ENCODE measurements at places on chromosomes 16 and 17. TPM values are rescaled to one million over a fixed set of nuclear protein-coding genes. Genes with fewer than 3 reads are reported as not detected.

The CTNS gene
- total RNA-seq: 9.6 TPM

The SLFN12 gene
- 18.6 TPM for total RNA-seq

The LYRM9 gene
- 9.3 TPM for total RNA-seq

The ABCA9 gene
- 1.2 TPM for total RNA-seq

The ADAMTS18 gene
- total RNA-seq: not detected

The TBC1D3K gene
- total RNA-seq: not detected

GRCh38 chr16:66289051-66289680, 77.3 kb upstream of the CDH5 start:
- H3K4me1 ChIP-seq: no peaks in the 10 kb centered on the region
- no peak overlapping the region for H3K4me3 ChIP-seq
- H3K27me3 ChIP-seq: no peaks in the 10 kb centered on the region
- H3K27ac ChIP-seq: no peak overlapping the region

DNA sequence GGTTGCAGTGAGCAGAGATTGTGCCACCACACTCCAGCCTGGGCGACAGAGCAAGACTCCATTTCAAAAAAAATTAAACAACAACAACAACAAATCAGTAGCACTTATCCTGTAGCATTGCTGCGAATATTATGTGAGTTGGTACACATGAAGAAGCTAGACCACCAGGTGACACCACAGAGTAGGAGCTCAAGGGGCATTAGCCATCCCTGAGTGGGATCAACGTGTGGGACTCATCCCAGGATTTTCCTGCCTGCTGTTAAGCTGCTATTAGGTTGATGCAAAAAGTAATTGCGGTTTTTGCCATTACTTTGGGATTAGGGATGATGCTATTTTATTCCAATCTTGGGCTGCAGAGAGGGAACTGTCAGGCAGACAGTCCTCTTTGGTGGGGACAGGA, 47.2 kb downstream of the OTOA start:
- no peaks in the 10 kb centered on the region for H3K4me1 ChIP-seq
- no peak overlapping the region for H3K27ac ChIP-seq
- H3K4me3 ChIP-seq: no peak overlapping the region
- DNase-seq: no peak
- H3K36me3 ChIP-seq: no peaks in the 10 kb centered on the region

DNA sequence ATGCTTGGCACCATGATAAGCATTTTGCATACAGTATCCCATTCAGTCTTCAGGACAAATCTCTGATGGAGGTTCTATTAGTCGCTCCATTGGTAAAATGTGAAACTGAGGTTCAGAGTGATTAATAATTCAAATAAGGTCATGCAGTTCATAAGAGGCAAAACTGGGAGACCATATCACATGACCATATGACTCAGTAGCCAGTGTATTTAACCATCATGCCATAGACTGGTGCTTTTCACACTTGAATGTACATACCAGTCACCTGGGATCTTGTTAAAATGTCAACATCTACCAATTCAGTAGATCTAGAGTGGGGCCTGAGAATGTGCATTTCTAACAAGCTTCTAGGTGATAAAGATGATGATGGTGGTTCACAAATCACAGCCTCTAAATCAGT, 4.3 kb downstream of the ACSM3 start:
- H3K36me3 ChIP-seq: no peaks in the 10 kb centered on the region
- H3K27ac ChIP-seq: no peak overlapping the region
- no peak for DNase-seq

GRCh38 chr17:14359163-14360020, 58.5 kb downstream of the HS3ST3B1 start:
- H3K4me3 ChIP-seq: no peak overlapping the region
- H3K36me3 ChIP-seq: no peaks in the 10 kb centered on the region
- DNase-seq: peak; percentile 72
- H3K27me3 ChIP-seq: peaks cover 3% of the 10 kb centered on the region
- H3K4me1 ChIP-seq: peaks cover 25% of the 10 kb centered on the region

GRCh38 chr16:2764718-2765117, 12.3 kb downstream of the SRRM2 start:
- no peak for DNase-seq
- no peak overlapping the region for H3K27ac ChIP-seq
- H3K27me3 ChIP-seq: no peaks in the 10 kb centered on the region
- H3K4me3 ChIP-seq: no peak overlapping the region
- peaks cover 3% of the 10 kb centered on the region for H3K4me1 ChIP-seq

DNA sequence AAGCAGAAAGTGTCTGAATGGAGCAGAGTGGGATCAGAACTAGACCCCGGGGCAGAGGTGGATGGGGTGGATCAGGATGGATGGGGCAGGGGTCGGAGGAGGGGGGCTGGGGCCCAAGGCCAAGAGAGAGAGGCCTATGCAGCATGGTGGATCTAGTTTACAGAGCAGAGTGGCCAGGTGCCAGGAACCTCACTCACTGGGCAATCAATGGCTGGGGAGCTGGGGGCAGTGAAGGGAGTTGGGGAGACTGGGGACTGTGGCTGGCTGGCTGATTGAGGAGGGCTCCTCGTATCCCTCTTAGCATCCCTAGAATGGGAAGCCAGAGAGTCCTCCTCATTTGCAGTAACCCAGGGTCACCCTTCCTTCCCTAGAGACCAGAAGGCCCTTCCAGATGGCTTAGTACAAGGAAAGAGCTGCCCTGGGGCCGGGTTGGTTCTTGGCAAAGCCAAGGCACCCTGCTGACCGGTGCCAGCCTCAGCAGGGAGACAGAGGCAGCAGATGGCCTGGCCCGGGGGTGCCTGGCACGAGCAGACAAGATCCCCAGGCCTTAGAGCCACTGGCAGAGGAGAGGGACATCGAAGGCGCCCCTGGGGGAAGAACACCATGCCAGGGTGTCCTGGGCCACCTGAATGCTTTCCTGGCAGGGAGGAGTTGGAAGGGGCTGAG, 36.8 kb downstream of the SRCIN1 start:
- DNase-seq: no peak
- peaks cover 11% of the 10 kb centered on the region for H3K4me1 ChIP-seq
- no peaks in the 10 kb centered on the region for H3K36me3 ChIP-seq
- no peak overlapping the region for H3K4me3 ChIP-seq

DNA sequence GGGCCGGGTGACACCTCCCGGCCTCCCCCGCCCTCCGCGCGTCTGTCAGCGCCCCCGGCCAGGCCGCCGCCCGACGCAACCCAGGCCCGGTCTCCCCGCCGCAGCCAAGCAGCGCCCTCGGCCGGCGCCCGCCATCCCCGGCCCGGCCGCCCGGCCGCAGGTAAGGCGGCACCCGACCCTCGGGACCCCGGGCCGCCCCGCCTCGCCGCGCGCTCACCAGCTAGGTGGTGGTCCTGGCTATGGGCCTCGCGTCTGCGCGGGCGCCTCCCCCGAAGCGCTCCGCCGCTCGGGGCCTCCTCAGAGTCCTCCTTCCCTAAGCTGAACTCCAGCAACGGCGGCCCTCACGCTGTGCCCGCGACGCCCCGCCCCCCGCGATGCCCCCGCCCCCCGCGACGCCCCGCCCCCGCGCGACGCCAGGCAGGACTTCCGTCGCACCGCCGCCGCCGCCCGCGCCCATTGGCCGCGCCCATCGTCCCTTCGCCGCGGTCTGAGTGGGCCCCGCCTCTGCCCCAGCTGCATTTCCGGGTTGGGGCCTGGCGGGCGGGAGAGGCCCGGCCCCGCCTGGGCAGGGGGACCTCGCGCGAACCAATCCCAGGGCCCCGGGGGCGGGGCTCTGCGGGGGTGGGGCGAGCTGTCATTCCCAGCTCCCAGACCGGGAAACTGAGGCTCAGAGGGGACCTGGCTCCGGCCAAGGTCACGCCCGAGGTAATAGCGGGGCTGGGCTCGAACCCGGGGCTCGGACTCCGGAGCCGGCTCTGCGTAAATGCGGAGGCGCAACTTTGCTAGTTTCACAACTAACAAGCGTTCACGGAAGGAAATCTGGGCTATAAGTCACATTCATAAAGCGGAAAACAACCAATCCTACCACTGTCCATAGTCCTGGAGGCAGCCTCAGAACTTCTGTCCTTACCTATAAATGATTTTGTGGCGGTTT, 9.0 kb upstream of the KCTD5 start:
- peak; percentile 96 for DNase-seq
- H3K4me3 ChIP-seq: peak overlapping the region; percentile 63
- H3K36me3 ChIP-seq: peaks cover 7% of the 10 kb centered on the region

DNA sequence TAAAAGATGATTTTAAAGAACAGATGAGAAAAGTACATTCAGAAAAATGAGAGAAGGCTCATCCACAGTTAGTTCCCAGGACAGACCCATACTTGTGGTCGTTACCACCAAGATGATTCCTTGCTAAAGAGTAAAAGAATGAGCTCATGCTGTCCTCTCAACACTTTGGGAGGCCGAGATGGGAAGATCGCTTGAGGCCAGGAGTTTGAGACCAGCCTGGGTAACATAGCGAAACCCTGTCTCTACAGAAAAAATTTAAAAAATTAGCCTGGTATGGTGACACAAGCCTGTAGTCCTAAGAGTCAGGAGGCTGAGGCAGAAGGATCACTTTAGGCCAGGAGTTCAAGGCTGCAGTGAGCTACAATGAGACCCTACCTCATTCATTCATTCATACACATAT, 60.7 kb upstream of the CNEP1R1 start:
- DNase-seq: no peak
- no peaks in the 10 kb centered on the region for H3K4me1 ChIP-seq
- no peaks in the 10 kb centered on the region for H3K27me3 ChIP-seq
- no peaks in the 10 kb centered on the region for H3K36me3 ChIP-seq
- H3K27ac ChIP-seq: no peak overlapping the region
- no peak overlapping the region for H3K4me3 ChIP-seq

DNA sequence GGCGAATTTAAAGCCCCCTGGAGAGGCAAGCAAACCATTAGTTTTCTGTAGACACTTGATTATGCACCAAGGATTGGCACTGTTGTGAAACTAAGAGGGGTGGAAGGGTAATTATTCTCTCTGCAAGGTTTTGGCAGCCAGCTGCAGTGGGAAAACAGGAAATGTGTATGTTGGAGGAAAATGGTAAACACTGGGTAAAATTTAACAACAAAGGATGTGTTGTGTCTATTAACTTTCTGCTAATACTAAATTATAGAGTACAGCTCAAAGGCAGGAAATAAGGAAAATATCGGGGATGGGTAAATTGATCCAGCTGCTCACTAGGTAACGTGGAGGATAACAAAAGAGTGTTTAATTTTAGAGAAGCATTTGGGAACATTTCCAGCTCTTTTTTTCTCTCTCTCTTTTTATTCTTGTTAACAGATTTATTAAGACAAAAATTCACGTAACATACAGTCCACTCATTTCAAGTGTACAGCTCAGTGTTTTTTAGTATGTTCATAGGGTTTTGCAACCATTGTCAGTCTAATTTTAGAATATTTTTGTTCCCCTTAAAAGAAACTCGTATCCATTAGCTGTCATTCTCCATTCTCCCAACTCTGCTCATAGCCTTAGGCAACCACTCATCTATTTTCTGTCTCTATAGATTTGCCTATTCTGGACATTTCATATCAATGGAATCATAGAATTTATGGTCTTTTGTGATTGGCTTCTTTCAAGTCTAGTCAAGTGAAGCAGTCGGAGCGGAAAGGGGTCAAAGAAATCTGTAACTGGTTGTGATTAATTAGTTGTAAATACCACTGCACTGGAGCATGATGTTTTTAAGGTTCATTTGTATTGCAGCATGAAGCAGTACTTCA, 41.8 kb downstream of the TANGO6 start:
- H3K4me3 ChIP-seq: no peak overlapping the region
- DNase-seq: no peak
- H3K27ac ChIP-seq: no peak overlapping the region
- peaks cover 21% of the 10 kb centered on the region for H3K36me3 ChIP-seq

DNA sequence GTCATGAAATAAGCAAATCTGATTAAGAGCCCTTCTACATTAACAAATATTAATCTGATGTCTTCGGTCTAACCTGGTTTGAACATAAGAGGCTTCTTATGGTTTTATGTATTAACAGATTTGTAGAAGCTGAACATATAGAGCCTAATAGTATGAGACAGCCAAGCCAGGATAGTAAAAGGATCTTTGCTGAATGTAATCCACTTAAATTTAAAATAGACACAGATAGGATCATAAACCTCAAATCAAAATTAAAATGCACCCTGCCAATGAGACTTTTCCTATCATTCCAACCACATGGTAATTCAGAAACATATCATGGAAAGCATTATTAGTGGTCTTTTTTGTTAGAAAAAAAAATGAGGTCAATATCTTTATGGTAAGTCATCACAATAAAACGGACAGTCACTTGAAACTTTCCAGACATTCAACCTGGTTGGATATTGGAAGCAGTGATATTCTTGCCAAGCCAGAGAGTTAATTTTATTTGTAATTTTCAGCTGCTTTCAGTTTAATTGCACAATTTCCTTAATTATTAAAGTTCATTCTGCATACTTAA, 606.9 kb upstream of the SALL1 start:
- no peaks in the 10 kb centered on the region for H3K27me3 ChIP-seq
- DNase-seq: no peak
- H3K4me1 ChIP-seq: no peaks in the 10 kb centered on the region
- H3K4me3 ChIP-seq: no peak overlapping the region
- no peak overlapping the region for H3K27ac ChIP-seq

DNA sequence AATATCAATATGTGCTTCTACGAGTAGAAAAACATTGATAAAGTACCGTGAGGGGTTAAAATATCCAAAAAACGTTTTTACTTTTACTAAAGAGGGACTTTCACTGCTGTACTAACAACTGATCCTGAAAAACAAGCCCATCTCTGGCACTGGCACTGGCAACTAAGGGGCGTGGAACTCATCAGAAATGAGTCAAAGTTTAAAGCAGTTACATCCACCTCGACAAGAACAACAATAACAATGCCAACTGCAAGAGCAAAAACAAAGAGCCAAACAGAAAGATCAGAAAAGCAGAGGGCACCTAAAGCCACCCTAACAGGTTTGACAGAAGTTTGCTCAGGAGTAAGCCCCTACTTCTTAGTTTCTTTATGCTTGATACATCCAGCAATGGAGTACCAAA, 13.1 kb downstream of the MBTPS1 start:
- no peak for DNase-seq
- peaks cover 3% of the 10 kb centered on the region for H3K4me1 ChIP-seq
- H3K27ac ChIP-seq: no peak overlapping the region
- H3K4me3 ChIP-seq: no peak overlapping the region
